MG63 (cell line): ENCODE measurements at places on chromosomes 5 and 9. TPM values are rescaled to one million over a fixed set of nuclear protein-coding genes. Genes with fewer than 3 reads are reported as not detected.

DNA sequence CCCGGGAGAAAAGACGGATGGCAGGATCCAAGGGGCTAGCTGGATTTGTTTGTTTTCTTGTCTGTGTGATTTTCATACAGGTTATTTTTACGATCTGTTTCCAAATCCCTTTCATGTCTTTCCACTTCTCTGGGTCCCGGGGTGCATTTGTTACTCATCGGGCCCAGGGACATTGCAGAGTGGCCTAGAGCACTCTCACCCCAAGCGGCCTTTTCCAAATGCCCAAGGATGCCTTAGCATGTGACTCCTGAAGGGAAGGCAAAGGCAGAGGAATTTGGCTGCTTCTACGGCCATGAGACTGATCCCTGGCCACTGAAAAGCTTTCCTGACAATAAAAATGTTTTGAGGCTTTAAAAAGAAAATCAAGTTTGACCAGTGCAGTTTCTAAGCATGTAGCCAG lies 94.2 kb downstream of the SYK start:
- no peak for DNase-seq

PCDHB11 gene
- total RNA-seq: 1.0 TPM in 1 of 2 replicates, not detected in the other

DNA sequence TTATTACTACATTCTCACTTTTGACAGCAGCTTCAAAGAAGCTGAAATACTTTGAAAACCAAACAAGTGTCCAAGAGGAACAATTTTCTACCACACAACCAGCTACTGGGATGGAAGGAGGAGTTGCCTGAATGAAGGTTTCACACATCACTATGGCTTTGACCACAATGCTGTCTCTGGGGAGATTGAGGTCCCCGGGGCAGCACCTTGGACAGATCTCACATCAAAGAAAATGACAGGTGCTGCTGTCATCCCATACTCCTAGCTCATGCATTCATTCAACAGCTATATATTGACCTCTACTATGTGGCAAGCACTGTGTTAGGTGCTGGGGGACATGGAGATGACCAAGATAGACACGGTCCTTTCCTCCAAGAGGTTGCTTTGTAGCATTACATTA lies 233.2 kb upstream of the RASEF start:
- DNase-seq: no peak

DNA sequence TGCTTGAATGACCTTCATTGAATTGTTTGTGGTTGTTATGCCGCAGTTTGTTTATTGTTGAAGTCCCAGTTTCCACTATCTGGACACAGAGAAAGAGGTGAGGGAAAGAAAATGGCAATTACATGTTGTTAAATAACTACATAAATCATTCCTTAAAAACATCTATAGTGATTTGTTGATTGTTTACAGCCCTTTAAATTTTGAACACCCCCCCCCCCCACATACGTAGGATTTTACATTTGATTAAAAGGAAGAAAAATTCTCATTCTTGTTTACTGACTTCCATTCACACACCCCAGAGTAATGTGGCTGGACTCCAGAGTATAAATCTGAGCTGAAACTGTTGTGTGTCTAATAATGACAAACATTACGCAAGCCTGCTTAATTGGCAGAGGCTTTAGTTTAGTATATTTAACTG lies 87.1 kb upstream of the FAM174A start:
- DNase-seq: no peak

SH3RF2 gene
- total RNA-seq: 0.26 and 1.2 TPM in 2 replicates

GRCh38 chr9:94280409-94280989 lies 21.4 kb downstream of the ZNF169 start:
- no peak for DNase-seq

DNA sequence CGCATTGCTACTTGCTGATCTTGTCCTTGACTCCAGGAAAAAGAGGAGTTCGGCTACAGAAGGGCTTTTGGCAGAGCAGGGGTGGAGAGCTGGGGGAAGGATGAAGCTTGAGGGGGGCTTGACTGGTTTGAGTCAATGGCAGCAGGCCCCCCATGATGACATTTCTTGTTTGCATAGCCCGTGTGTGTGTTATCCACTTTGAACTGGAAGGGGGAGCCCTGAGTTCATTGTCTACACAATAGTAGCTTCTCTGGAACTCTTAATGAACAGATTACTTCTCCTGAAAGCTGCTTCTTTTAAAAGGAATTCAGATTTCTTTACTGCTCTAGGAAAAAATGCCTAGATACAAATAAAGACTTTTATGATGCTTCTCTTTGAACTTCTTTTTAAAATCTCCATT lies 2.3 kb downstream of the IFNB1 start:
- DNase-seq: no peak

DNA sequence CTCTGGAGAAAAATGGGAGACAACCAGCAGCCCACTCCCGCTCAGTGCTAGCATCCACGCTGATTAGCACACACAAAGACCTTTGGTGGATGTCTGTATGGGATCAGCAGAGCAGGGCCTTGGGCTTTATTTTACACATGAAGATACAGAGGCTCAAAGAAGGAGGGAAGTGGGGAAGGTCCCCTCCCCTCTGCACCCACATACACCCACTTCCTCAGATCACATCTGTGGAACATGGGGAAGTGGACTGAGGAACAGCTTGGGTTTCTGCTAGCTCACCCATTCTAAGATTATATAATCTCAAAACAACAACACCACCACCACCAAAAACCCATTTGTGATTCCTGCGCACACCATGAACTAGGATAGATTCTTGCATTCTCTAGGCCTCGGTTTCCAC lies 14.0 kb downstream of the GGTA1 start:
- no peak for DNase-seq

- no peak for DNase-seq
Observed at GRCh38 chr9:116312221-116312620, 158.6 kb downstream of the PAPPA start.

DNA sequence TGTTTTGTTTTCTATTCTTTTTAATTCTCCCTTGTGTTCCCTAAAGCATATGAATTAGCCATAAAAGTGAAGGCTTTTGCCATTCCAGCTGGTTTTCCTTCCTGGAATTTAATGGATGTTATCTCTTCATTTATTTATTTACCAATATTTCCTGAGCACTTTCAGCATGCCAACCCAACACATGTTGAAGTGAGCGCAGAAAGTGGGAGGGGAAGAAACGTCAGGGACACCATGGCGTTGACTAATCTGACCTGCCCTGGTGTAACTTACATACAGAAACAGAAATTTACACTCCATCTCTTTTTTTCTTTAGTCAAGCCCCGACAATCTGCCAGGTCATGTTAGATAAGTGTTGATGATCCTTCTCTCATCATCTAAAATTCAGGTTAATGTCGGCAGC lies 247.5 kb downstream of the PCSK5 start:
- DNase-seq: no peak

DNA sequence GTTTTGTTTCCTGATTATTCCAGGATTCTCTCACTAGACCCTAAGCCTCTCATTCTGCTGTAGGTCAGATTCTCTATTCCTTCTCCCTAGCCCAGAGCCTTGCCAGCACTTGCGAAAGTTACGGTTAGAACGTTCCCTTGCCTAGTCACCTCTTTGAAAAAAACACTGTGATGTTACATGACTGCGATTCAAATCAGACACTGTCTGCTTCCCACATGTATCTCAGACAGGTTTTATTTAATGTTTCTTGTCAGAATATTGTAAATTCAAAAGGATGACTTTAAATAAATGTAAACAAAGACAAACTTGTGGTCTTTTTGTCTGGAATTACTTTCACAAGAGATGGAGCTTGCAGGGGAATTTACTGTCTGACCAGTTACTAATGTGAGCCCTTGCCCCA lies 116.5 kb upstream of the OTULINL start:
- DNase-seq: no peak

- DNase-seq: no peak
Observed at GRCh38 chr5:86500947-86501346, 116.8 kb upstream of the COX7C start.
